Stimulated activated CD8-positive, alpha-beta memory T cell treated with anti-CD3 and anti-CD28 coated beads, Interleukin-15, amount 100 ng/mL, for 48 hours (primary cell): ENCODE measurements at places on chromosomes 3 and 15.

- DNase-seq: no peak
Measured at GRCh38 chr3:183537295-183537730, 18.2 kb downstream of the KLHL6 start.

GRCh38 chr15:40956541-40956982 lies 3.3 kb downstream of the CHAC1 start:
- no peak for DNase-seq

- no peak for DNase-seq
Measured at GRCh38 chr3:122975924-122976293, 51.7 kb downstream of the SEMA5B start.

DNA sequence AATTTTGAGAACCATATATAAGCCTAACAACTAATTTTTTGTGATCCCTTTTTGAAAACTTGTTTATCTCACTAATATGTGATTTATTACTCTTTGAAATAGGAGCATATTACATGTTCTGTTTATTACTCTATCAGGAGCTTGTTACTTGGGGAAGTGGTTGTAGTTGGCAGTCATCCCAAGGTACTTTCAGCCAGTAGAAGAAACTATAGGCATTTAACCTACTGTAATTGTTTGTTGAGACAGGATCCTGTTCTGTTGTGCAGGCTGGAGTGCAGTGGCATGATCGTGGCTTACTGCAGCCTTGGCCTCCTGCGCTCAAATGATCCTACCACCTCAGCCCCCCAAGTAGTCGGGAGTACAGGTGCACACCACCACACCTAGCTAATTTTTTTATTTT lies 195.6 kb downstream of the TCF12 start:
- DNase-seq: no peak

DNA sequence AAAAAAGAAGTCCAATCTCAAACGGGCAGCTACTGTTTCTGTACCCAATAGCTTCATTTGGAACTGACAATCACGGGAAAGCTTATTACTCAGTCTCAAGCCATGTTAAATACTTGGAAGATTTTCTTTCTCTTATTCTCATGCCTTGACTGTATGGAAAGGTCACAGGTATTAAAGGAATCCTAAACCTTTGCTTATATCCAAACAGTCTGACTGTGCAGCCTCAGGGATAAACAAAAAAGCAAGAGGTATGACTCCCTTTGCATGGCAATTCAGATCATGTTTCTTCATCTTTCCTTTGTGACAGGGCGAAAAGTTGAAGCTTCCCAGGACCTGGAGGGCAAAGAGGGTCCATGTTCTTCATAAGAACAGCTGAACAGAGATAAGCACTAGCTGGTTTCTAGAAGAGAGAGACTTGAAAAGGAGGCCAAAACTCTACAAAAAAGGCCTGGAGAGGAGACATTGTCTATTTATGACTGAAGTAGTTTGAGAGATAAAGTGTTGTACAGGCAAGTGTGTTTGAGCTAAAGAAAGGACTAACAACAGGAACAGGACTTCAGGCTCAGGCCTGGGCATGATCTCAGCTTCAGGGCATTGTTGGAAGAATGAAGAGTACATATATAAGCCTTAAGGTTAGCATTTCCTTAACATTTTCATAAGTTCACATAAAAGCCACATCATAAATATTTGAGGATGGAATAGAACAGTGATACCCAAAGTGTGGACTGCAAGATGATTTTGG lies 231.0 kb upstream of the THRB start:
- no peak for DNase-seq

- peak; percentile 64 for DNase-seq
Measured at GRCh38 chr15:89167267-89168176, 53.9 kb downstream of the RLBP1 start.

DNA sequence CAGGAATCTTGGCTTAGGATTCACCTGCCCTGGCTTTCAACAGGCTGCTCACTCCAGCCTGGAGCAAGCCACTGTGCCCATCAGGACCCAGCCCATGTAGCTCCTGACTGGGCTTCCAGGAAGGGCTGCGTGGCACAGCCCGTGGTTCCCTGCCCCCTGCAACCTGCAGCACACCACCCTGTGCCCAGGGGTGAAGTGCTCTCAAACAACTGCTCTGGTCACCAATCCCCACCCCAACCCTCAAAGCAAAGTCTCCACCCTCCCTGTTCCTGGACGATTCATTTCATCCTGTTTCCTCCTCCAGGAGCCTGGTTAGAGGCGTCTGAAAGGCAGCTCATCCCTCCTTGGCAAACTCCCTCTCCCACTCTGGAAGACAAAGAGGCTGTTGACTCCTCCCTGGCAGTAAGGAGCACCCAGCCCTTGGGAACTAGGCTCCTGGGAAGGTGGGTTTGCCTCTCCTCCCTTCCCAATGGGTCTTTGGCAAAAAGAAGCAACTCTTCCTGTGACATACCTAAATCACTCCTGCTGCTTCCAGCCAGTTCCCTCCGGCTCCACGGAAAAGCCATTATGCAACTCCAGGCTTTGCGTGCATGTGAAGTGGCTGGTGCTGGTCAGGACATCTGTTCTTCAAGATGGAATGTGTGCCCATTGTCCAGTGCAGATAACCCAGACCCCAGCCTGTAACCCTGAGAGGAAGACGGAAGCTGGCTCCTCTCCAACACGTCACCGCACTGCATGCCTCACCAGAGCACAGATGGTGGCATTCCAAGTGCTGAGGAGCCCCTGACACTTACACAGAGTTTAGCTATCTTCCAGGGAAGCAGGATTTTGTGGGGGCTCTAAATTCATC lies 29.1 kb upstream of the VIPR1 start:
- DNase-seq: no peak

- DNase-seq: no peak
Measured at GRCh38 chr15:40926659-40927494, 2.3 kb upstream of the DLL4 start.

DNA sequence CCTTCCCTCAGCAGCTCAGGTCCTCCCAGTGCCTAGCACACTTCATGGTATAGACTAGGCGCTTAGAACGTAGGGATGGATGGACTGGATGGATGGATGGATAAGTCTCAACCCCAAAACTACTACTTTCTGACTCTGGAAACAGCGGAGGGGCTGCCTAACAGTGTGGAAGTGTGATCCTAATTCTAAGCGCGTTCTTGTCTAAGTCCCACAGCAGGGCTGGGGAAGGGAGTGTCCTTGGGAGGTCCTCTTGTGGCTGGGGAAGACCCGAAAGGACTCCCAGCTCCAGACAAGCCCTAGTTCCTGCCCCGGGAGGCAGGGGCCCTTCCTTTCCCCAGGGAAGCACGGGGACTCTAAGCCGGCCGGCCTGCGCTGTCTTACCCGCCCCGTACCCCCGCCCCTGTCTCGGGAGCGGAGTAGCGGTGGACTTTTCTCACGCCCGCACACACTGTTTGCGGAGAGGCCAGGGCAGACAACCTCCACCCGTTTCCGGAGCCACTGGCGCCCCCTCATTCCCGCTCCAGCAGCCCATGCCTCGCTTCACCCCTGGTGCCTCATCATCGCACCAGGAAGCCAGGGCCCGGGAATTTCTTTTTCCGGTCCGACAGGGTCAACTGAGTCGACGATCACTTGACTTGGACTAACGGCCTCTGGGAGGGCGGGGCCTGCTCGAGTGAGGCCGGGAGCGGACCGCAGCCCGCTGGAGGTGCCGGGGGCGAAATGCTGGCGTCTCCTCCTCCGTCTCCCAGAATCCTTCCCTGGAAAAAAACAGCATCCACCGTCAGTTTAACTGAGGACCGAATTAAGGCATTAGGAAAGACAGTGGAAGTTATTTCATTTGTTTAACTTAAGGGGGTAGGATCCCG lies 133.3 kb downstream of the TBC1D2B start:
- peak; percentile 42 for DNase-seq

DNA sequence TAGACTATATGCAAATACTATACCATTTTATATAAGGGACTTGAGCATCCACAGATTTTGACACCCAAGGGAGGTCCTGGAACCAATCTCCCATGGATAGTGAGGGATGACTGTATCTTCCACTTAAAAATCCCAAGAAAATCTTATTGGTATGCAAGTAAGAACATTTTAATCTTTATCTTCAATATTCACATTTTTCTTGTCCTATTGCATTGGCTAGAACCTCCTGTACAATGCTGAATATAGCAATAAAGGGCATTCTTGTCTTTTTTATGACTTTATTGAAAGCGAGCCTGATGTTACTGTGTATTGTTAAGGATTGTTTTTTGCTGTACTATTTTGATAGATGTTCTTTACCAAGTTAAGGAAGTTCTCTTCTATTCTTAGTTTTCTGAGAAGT lies 36.9 kb downstream of the MYLK start:
- DNase-seq: no peak

- no peak for DNase-seq
Measured at GRCh38 chr3:72306800-72307341, 521.9 kb upstream of the PROK2 start.

GRCh38 chr3:53495146-53495519 lies 722 bp downstream of the CACNA1D start:
- DNase-seq: no peak
